Lower lobe of right lung (tissue), 2 donors: ENCODE measurements at places on chromosomes 12 and 14. TPM values are rescaled to one million over a fixed set of nuclear protein-coding genes. Genes with fewer than 3 reads are reported as not detected.
A peak's percentile ranks its signal among the peaks of the same experiment; 100 is the strongest.

DNA sequence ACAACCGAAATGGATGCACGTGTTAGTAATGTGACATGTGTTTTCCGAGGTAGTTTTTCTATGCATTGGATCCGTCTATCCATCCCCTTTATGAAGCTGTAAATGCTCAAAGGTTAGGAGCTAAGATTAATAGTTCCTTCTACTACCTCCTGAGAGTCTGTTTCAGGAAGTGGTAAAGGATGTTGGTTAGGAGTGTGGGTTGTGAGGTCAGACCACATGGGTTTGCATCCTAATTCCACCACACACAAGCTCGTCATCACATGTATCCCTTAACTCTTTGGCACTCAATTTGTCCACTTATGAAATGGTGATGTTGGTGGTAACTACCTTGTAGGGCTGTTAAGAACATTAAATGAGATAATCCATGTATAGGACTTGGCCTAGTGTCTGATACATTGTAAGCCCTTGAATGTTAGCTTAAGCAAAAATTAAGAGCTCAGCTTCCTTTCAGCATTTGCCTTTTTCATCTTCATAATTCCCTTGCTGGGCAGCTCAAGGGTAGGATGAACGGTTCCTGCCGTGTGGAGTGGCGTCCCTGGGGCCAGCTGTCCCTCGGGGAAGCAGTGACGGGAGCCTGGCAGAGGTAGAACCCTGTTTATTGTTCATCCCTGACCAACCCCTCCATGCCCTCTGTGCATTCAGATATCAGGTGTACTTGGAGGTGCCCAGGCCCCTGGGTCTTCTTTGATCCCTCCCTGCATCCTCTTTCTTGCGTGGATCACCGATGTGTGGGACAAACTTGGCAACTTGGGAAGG lies 52.3 kb downstream of the TSPAN9 start:
- peaks cover 42% of the 10 kb centered on the region for H3K4me1 ChIP-seq
- no peaks in the 10 kb centered on the region for H3K36me3 ChIP-seq
- no peak for DNase-seq
- H3K27me3 ChIP-seq: no peaks in the 10 kb centered on the region
- H3K27ac ChIP-seq: no peak overlapping the region

- no peaks in the 10 kb centered on the region for H3K4me1 ChIP-seq
- H3K27me3 ChIP-seq: no peaks in the 10 kb centered on the region
- H3K4me3 ChIP-seq: no peak overlapping the region
Measured at GRCh38 chr12:117316336-117316735, 45.1 kb downstream of the NOS1 start.

DNA sequence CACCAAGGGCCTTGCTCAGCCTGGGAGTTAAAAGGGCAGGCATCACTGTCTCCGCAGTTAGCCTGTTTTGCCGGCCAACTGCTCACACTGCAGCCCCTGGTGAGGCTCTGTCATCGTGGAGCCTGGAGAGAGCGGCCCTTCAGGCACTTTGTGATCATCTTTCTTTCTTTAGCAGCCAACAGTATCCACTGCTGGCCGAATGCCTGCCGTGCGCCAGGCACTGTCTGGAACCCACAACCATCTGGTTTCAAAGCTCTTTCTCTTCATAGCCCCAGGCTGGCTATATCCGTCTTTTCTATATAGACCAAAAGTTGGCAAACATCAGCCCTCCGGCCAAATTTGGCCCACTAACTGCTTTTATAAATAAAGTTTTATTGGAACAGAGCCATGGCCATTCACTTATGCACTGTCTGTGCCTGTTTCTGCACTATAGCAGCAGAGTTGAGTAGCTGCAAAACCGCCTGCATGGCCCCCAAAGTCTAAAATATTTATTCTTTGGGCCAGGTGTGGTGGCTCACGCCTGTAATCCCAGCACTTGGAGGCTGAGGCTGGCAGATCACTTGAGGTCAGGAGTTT lies 29.5 kb downstream of the SLC8B1 start:
- peaks cover 78% of the 10 kb centered on the region for H3K36me3 ChIP-seq
- H3K27ac ChIP-seq: no peak overlapping the region
- no peaks in the 10 kb centered on the region for H3K27me3 ChIP-seq
- no peak overlapping the region for H3K4me3 ChIP-seq

DNA sequence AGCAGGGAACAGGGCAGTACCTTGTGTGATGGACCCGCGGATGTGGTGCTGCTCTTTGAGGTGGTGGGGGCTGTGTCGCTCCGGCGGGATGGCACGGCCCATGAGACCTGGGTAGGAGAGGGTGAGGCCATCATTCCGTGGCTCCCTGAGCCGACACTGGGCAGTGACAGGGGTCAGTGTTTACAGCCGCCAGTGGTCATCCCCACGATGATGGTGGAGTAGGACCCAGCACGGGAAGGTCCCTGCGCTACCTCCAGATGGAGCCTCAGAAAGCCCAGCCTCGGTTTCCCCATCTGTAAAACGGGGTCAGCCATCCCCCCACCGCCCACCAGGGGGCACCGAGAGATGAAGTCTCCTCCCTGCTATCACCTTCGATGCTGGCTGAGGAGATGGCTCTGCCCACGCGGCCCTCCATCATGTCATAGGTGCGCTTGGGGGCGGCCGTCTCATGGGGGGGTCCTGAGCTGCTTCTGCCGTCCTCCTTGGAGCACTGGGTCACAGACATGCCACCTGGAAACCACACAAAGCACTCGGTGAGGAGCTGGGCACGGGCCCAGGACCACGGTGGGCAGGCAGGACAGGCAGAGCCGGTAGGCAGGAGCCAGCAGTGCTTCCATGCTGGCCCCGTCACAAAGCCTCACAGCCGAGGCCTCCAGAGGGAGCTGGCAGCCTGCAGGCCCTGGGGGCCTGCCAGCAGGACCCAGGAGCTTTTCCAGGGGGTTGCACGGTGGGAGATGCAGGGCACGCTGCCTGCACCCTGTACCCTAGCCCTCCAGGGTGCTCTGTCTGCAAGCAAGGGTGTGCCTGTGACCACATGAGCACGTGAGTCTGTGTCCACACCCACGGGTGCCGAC lies 53.1 kb downstream of the RFLNA start:
- peaks cover 100% of the 10 kb centered on the region for H3K36me3 ChIP-seq
- H3K27me3 ChIP-seq: no peaks in the 10 kb centered on the region
- no peak for DNase-seq
- H3K27ac ChIP-seq: no peak overlapping the region
- peaks cover 10% of the 10 kb centered on the region for H3K4me1 ChIP-seq

DNA sequence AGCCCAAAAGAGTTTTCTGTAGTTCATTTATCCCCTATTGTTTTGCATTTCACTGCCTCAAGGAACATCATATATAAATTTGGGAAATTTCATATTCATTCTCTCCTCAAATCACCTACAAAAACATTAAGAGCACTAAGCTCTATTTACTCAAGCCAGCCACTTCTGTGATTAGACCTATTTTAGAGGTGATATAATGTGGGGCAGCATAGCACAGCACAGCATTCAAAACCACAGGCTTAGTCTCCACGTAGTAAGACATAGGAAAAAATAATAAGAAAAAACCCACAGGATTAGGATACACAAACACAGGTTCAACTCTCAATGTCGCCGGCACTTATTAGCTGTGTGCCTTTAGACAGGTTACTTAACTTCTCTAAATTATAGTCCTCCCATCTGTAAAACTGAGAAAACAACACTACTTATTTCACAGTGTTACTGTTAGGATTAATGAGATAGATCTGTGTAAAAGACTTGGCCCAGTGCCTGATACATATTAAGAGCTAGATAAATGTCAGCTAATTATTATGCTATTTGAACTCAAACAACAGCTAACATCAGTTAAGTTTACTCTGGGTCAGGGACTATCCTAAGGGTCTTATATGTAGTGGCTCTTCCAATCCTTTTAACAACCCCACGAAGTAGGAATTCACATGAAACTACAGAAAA lies 20.3 kb downstream of the DCAF5 start:
- H3K27ac ChIP-seq: no peak overlapping the region
- peaks cover 58% of the 10 kb centered on the region for H3K4me1 ChIP-seq
- H3K36me3 ChIP-seq: no peaks in the 10 kb centered on the region
- no peak overlapping the region for H3K4me3 ChIP-seq

DNA sequence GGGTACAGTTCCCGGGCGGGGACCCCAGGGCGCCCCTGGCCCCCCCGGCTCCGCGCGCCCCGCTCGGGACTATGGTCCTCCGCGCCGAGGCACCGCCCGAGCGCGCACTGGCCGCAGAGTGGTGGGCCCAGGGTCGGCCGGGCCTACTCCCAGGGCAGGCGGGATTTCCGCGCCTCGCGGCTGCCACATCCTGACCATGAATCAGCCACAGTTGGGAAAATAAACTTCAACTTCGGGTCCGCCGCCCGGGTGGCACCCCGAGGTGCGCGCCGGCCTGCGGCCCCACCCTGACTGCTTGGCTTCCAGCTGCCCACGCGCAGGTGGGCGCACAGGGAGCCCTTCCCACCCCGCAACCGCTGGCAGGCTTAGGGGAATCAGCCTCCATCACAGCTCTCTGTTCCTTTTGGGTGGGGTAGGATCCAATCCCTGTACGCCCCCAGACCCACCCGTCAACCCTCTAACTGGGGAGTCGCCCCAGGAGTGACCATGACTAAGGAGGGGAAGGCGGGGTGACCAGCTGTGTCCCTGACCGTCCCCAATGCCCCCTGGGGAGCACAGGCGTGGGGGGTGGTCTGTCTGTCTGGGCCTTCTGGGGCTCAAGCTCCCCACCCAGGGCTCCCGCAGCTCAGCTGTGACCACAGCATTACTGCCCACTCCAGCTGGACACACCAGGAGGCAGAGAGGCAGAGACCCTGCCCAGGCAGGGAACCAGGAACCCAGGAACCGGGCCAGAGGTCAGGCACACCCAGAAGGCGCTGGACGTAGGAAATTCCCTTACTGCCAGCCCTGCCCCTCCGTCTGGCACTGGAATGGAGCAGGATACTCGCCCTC lies 678 bp downstream of the INF2 start:
- DNase-seq: no peak
- H3K27ac ChIP-seq: peak overlapping the region; percentile 87
- H3K36me3 ChIP-seq: no peaks in the 10 kb centered on the region
- peak overlapping the region; percentile 93 for H3K4me3 ChIP-seq
- H3K27me3 ChIP-seq: no peaks in the 10 kb centered on the region

The OTOGL gene
- 0.32 TPM for total RNA-seq

The IAPP gene
- not detected for total RNA-seq

The ZBTB39 gene
- total RNA-seq: 6.8 TPM
